ENCODE measurements at places on chromosomes 5 and 9.

GRCh38 chr5:142360607-142361120, 35.8 kb upstream of the SPRY4 start:
- no peak for DNase-seq

- DNase-seq, result no peak
Observed at GRCh38 chr5:74196233-74196632, 444.3 kb downstream of the ENC1 start.

DNA sequence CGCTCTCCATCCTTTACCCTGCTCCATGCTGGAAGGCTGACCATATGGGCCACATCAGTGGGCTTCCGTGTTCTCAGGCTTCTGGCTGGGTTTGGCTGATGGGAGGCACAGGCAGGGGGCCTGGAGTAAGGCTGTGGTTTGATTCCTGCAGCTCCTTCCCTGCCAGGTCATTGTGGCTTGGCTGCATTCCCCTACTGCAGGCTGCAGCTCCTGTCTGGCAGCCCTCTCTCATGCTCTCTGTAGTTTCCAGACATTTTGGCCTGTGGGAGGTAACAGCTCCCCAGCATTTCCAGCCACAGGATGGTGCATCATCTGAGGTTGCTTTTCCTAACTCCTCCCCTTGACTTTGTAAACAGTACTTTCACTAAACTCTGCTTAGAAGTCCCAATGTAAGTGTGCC, 102.0 kb upstream of the PTPN3 start:
- DNase-seq, result no peak

GRCh38 chr5:5089895-5090649, 50.1 kb upstream of the ADAMTS16 start:
- DNase-seq, result no peak

DNA sequence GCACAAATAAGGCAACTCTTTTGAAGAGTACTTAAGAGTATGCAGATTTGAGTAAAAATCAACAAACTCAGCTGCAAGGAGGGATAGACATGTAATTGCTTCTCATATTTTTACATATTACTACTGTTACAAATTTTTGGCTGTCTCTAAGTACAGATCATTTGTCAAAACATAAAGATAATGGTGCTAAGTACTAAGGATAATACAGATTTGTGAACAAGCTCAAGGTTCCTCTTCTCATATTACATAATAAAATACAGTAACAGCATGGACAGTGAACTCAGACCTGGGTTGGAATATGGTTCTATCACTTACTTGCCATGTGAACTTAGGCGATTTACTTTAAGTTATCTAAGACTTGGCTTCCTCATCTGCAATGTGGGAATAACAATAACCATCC, 168.0 kb downstream of the AP3B1 start:
- DNase-seq, result no peak

DNA sequence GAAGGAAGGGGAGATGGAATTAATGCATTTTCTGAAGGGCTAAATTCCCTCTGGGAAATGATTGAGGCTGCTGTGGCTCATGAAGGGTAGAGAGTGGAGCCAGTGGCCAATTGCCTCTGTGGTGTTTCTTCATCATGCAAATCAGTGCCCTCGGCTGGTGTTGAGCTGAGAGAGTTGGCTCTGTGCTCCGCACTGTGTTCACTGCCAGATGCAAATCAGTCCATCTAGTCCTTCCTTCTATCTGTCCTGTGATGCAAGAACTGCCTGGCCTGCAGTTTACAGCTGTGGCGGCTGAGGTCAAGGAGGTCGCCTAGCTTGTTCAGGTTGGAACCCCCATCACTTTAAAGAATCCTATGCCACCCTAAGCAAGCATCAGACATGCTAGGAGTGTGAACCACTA, 6.0 kb downstream of the TMEM171 start:
- DNase-seq, result no peak

- no peak for DNase-seq
Observed at GRCh38 chr9:134811079-134811672, 69.4 kb upstream of the FCN2 start.

GRCh38 chr5:99955006-99955405, 580.2 kb upstream of the FAM174A start:
- DNase-seq, result no peak

DNA sequence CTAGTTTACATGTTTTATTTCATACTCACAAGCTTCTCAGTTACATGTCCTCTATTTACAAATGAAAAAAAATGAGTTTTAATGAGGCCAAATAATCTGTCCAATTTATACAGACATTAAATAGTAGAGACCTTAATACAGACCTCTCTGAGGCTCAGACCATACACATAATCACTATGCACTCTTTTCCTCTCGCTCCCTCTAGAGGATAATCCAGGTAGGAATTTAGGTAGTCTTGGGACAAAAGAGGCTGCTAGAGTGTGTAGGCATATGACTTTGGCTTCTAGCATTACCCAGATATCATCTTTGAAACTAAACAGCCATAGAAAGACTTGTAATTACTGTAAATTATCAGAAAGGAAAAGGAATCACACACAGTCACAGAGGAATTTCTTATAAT, 444.7 kb downstream of the HINT1 start:
- DNase-seq, result no peak

DNA sequence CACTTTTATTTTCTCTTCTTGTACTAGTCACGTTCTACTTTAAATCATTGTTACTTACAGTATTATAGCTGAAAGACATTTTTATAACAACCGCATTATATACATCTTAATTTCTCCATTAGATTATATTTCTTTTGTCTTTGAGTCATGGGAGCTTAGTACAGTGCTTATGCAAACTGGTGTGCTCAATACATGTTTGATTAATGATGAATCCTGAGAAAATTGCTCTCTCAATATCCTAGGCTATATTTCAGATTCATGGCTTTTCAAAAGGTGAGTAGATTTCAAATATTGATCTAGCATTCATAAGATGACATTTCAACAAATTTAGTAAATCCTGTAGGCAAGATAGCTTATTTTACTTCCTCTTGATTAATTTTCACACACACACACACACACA, 102.2 kb upstream of the FST start:
- DNase-seq, result no peak

DNA sequence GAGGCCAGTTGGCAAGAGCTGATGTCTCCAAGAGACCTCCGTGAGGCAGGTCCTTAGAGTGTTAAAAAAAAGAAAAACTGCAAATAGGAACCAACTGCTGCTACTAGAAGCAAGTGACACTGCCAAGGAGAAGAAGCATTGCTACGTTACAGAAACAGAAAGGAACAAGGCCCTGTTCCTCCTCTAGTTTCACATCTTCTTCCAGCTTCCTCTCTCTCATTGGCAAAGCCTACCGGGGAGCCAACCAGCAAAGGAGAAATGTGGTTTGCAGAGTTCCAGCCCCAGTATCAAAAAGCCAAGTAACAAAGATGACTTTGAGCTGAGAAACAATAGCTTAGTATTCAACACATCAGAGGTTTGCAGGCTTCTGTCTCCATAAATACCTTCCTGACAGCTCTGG, 145.9 kb downstream of the PRELID2 start:
- DNase-seq, result peak; percentile 6

- DNase-seq, result no peak
Observed at GRCh38 chr5:30981576-30981975, 211.9 kb upstream of the CDH6 start.

DNA sequence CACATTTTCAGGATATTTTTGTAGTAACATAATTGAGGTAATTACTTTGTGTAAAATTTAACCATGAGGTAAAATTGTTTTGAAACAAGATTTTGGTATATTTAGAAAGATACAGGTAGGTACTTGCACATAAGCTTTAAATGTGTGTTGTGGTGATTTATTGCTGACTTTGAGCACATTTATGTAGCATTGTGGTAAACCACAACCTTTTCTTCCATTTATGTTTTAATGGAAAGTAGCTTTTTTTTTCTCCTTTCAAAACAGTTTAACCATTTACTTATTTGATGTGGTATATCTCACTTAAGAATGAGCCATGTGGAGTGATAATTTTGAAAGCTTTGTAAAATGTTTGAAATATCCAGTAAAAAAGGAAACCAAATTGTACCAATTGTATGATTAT, 35.6 kb downstream of the FCHO2 start:
- DNase-seq, result no peak

DNA sequence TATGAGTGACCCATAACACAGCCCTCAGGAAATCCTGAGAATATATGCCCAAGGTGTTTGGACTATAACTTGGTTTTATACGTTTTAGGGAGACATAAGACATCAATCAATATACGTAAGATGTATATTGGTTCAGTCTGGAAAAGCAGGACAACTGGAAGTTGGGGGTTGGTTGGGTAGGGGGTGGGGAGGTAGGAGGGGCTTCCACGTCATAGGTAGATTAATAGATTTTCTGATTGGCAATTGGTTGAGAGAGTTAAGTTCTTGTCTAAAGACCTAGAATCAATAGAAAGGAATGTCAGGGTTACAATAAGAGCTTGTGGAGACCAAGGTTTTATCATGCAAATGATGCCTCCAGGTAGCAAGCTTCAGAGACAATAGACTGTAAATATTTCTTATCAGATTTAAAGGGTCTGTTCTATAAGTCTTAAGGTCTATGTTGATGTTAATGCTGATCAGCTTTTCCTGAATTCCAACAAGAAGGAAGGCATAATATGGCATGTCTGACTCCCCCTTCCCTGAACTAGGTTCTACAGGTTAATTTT, 2267.7 kb upstream of the ACO1 start:
- DNase-seq, result no peak

DNA sequence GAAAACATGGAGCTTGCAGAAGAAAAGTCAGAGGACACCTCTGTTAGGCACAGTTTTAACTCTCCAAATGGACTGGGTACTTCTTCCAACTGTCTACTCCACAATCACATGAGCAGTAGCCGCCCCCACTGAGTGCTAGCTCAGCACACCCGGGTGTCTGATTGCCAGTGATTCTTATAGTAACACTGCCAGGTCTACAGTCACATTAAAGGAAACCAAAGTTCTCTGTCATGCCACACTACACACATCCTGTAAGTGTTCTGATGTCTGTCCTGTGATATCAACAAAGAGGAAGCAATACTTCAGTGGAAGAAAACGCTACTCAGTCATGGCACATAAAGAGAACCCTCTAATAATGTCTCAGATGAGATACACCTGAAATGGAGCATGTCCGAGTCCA, at the start of gene HAVCR2:
Gene HAVCR2 (minus strand): TSS at position 69 of the 400 bp plus-strand sequence. CDS start 61 bp downstream, at position 8.
- peak; percentile 60 for DNase-seq

DNA sequence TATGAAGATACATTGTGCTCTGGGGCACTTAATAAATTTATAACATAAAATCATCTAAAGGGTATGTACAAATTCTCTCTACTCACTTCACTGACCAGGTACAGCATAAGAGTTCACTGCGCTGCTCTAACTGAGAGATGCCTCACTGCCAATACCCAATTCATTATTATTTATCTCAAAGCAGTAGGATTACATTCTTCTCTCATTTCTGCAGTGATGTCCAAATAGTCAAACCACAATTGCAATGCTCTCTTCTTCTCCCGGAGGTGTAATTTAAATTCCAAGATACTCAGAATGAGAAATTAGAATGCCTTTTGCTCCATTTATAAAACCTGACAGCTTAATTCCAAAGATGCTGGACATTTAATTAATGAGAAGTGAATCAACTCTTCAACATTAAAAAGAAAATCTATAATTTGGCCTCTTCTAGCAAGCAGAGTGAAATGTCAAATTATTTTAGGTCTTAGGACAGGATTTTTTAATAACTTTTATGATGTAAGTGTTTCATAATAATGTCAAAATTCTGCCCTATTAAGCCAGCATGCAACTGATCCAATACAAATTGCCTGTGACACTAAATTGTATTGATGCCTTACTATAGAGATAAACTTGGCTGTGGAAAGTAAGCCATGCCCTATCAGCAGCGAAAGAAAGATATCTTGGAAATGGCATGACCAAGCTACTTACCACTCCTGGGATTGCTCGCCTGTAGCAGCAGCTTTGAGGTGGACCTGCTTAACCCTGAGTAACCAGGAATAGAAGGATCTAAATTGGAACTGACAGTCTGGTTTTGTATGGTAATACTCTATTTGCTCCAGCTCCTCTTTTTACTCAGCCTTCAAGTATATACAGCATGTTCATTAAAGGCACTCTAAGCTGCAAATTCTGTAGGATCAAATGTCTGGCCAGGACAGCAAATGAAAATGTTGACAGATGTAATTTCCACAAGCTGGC, 374.2 kb upstream of the TYRP1 start:
- no peak for DNase-seq

DNA sequence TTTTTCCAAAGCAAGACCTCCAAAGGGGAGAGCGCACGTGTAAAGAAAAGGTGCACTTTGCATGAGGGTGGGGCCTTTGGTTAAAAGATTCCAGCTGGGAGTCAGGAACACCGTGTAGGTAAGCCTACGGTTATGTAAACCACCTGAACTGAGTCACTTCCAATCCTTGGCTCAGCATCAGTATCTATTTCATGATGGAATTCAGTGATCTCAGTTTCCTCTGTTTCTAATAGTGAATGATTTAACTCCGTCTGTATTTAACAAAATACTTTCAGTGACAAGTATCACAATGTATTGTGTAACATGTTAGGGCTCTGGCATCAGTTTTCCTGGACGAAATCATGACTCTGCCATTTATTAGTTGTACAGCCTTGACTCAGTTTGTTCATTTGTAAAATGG, 1.3 kb upstream of the SVEP1 start:
- DNase-seq, result no peak

DNA sequence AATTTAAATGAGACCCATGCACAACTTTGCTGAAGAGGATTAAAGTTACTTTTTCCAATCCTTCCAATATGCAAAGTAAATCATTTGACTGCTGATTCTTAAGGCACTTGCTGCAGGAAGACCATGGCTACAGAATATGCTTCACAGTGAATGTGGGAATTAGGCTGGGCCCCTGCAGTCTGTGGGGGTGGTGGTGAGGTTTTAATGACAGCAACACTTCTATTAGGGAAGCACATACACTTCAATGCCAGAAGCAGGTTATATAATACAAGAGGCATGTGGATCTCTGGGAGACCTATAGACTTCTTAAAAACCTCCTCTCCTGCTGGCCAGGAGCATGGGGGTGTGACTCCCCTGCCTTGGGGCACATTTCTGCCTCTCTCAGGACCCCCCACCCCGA, 124.5 kb upstream of the KLF9 start:
- no peak for DNase-seq

- DNase-seq, result no peak
Observed at GRCh38 chr5:107499776-107500175, 171.0 kb downstream of the EFNA5 start.

- DNase-seq, result no peak
Observed at GRCh38 chr9:121494192-121494591, 5.5 kb downstream of the GGTA1 start.

DNA sequence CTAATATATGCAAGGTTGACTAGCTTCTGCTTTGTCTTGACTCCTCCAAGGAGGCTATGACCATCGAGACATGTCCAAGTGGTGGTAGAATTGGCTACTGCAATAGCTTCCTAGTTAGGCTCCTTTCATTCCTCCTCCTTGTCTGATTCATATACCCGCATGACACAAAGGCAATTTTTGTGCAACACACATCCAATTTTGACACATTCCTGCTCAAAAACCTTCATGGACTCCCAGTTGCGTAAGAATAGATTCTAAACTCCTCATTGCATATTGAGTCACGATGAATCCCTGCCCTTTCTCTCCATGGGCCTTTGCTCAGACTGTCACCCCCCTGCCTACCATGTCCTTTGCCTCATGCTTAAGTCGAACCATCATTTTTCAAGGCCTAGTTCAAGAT, 344.5 kb downstream of the ACTL7B start:
- DNase-seq, result no peak

All from CD4-positive, alpha-beta T cell treated with Interferon gamma for 1 hour (primary cell).